DMS 273 treated with DMSO at 0.1 percent for 48 hours (cell line): ENCODE measurements at places on chromosomes 2 and 18.

DNA sequence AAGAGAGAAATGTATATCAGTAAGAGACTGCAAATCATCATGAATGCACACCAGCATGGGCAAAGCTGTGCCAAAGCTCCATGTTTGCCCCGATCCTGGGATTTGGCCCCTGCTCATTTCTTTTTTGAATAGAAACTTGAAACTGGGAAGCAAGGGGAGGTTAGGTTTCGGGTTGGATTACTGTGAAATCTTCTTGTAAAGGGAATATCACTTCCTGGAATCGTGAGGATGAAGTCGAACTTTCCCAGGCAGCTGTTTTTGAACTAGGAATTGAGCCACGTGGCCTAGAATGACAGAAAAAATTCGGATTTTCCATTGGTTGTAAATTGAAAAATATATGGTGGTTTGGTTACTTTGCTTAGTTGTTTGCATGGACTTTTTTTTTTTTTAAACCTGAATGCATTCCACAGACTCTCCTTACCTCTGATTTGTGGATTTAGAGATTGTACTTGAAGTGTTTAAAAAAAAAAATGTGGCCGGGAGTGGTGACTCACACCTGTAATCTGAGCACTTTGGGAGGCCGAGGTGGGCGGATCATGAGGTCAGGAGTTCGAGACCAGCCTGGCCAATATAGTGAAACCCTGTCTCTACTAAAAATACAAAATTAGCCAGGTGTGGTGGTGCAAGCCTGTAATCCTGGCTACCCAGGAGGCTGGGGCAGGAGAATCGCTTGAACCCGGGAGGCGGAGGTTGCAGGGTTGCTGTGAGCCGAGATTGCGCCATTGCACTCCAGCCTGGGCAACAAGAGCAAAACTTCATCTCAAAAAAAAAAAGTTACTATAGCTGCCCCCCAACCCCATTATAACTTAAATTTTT lies 32.1 kb downstream of the GRHL1 start:
- DNase-seq: no peak

GRCh38 chr2:38461470-38461869 lies 84.4 kb upstream of the ATL2 start:
- no peak for DNase-seq

GRCh38 chr18:10065296-10065695 lies 151.5 kb downstream of the VAPA start:
- no peak for DNase-seq

- no peak for DNase-seq
Observed at GRCh38 chr2:168090366-168091135, 156.8 kb downstream of the STK39 start.

GRCh38 chr2:69931832-69932595 lies 17.1 kb downstream of the MXD1 start:
- DNase-seq: no peak

GRCh38 chr2:179768765-179769164 lies 92.6 kb downstream of the ZNF385B start:
- no peak for DNase-seq

- DNase-seq: no peak
Observed at GRCh38 chr2:74148457-74149246, 940 bp upstream of the BOLA3 start.
